ENCODE measurements at places on chromosomes 13 and 19.

DNA sequence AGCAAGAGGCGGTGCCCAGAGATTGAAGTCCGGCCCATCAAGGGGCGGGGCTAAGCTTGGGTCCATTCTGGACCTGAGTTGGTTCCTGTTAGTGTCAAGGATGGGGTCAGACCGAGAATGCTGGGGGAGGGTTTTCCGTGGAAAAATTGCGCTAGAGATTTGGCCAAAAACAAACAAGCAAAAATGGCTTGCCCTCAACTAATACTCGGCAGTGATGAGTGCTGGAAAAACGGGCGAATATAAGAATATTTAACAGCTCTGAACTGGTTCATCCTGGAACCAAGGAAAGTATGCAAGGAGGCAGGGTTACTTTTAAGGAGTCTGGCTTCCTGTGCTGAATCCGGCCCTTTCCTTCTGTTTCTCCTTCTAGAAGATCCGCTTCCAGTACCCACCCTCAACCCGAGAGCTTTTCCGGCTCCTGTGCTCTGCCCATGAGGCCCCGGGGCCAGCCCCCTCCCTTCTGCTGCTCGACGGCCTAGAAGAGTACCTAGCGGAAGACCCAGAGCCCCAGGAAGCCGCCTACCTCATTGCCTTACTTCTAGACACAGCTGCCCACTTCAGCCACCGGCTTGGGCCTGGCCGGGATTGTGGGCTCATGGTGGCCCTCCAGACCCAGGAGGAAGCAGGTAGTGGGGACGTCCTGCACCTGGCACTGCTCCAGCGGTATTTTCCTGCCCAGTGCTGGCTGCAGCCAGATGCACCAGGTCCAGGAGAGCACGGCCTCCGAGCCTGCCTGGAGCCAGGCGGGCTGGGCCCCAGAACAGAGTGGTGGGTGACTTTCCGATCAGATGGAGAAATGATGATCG, 880 bp downstream of the SWSAP1 start:
- DNase-seq: no peak

DNA sequence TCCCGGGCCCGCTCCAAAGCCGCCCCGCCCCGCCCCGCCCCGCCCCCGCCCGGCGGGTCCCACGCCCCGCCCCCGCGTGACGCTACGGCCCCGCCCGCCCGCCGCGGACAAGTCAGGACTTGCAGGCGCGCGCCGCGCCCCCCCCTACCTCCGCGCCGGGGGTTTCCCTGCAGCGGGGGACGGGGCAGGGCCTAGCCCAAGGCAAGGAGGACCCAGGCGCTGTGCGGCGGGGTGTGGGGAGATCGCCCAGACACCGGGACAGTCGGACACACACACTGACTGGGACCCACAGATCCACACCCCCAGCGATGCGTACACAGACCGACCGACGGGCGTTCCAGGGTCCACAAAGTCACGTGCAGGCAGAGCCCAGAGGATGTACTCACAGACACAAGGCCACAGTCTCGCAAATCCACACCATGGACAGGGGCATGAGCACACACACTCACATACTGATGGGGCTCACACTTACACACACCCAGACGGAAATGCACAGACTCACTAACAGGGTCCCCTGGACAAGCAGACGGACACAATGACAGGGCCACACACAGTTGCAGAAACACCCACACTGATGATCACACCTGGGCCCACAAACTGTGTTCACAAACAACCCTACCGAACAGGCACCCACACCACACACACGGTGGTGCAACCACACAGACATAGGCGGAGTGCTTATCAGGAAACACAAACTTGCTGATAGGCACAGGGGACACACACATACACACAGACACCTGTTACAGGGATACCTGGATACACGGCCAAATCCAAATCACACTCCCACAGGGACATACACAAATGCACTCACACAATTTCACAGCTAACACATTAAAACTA, 436 bp upstream of the BBC3 start:
- DNase-seq: no peak

- no peak for DNase-seq
Measured at GRCh38 chr13:109357751-109358471, 428.5 kb downstream of the IRS2 start.

GRCh38 chr19:58355908-58356765, 2.8 kb upstream of the A1BG start:
- DNase-seq: no peak

GRCh38 chr13:47337781-47338507, 441.1 kb upstream of the HTR2A start:
- no peak for DNase-seq

DNA sequence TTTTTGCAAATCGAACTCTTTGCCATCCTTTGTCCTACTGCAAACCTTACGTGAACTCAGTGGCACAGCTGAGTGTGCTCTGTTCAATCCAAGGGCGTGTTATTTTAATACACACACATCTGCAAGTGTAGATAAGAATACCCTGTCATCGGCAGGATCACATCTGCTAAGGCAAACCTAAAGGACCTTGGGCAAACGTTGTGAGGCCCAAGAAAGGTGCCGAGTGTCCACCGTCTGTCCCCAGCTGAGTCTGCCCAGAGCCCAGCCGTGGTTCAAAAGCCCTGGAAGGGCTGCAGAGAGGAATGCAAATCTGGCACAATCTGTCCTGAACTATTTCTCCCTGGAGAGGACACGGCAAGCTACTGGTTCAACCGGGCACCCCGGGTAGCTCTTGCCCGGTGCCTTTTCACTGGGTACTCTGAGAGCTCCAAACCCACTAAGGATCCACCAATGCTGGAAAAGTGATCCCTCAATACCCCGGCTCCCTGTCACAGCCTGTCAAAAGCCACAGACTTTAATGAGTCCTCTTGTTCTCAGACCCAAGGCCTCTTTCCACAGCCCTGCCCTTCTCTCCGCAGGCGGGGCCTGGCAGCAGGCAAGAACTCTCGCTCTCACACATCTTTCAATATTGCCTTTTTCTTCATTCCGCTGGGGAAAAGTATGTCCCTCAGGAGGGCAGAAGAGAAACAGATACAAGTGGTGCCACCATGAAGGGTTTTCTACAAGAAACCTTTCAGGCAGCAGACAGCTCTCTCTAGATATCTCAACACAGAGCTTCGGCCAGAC, 17.0 kb downstream of the SLC7A1 start:
- DNase-seq: no peak

DNA sequence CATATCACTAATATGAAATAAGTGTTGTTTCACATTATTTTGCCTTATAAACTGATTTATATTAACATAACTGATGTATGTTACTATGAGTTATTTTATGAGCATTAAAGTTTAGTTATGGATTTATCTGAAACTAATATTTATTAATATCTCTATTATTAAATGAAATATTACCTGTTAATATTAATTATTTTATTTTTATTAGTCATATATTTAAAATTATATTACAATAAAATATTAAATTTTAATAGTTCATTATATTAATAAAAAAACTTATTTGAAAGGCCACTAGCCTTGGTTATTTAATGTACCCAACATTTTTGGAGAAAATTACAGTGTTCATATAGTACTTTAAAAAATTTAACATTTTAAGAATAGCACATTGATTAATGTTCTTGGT, 1643.4 kb upstream of the MIR17HG start:
- no peak for DNase-seq

- DNase-seq: no peak
Measured at GRCh38 chr19:9881720-9882119, 46.6 kb downstream of the PIN1 start.

DNA sequence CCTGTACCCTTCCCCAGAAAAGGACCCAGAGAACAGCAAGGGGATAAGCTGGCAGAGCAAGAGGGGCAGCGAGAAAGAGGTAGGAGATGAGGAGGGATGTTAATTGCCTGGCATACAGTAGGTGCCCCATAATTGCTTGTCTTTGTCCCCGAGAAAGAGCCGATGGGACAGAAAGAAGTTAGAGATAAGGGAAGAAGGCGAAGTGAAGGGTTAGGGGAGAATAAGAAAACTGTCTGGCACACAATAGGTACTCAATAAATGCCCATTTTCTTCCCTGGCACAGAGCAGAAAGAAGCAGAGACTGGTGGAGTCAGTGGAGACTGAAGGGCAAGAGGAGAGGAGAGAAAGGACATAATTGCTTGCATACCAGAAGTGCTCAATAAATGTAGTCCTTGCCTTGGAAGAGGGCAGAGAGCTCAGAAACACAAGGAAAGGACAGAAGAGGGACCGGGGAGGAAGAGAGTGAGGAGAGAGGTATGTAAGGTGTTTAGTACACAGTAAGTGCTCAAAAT, 15.9 kb downstream of the JOSD2 start:
- DNase-seq: no peak

DNA sequence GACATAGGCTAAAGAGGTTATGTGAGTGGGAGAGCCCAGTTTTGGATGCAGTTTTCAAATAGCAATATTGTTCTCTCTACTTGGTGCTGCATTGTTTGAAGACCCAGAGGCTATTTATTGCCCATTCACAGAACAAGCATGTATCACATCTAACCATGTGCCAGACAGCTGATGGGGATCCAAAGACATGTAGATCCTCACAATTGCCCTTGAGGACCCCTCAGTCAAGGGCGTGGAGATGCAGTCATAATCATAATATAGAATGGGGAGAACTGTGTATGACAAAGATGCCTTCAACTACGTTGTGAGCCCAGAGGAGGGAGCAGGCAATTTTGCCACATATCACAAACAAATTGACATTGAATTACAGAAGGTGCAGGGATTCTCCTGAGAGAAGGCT, 70.5 kb downstream of the NHLRC3 start:
- no peak for DNase-seq

- DNase-seq: no peak
Measured at GRCh38 chr19:45123440-45123850, 30.5 kb downstream of the PPP1R37 start.

GRCh38 chr19:57212109-57212508, 18.7 kb upstream of the AURKC start:
- DNase-seq: no peak

DNA sequence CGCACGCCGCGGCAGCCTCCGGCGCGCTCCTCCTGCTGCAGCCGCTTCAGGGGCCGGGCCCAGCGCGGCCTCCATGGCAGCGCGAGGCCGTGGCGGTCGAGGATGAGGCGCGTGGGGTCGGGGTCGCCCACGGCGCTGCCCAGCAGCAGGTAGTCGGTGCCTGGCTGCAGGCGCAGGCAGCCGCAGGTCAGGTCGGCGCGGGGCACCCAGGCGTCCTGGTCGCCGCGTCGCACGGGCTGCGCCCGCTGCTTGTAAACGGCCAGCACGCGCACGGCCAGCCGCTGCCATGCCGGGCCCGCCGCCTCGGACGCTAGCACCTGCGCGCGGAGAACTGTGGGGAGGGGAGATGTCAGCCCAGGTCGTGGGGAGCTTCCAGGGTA, 11.1 kb downstream of the NTN5 start:
- DNase-seq: no peak

GRCh38 chr13:49297338-49297737, 49.6 kb downstream of the CDADC1 start:
- no peak for DNase-seq

- no peak for DNase-seq
Measured at GRCh38 chr13:60759499-60759898, 362.5 kb downstream of the TDRD3 start.

- no peak for DNase-seq
Measured at GRCh38 chr13:95865080-95865615, 188.1 kb downstream of the UGGT2 start.

GRCh38 chr13:44439452-44440024, 65.9 kb downstream of the SERP2 start:
- DNase-seq: no peak

DNA sequence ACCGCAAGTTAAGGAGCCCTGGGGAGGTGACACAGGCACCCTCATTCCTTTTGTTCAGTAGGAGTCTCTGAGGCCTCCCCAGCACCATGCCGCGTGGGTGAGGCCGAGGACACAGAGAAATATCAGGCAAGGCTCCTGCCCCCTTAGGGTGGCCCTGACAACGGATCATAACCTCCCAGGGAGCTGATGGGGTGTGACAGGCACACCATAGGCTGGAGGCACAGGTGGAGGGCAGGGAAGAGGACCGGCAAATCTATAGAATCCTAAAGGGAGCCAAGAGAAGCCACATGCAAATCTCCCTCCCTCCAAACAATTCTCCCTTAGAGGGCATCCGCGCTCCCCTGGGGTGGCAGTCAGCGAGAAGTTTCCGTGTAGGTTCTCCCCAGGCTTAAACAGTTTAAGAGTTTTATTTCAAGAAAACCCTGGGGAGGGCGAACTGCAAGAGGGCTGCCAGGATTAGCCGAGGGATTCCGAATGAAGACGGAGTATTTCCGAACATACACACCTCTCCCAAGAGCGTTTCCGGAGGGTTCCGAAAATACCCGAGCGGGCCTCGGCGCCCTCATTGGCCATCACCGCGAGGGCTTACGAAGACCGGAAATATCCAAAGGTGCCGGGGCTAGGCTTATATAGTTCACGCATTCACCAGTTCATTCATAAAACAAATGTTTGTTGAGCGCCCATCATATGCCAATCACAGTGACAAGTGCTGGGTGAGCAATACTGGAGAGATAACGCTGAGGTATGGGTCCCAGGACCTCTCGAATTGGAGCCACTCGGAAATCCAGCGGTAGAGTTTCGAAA, 610 bp upstream of the RPL28 start:
- peak; percentile 99 for DNase-seq

- no peak for DNase-seq
Measured at GRCh38 chr13:42875475-42876269, 94.3 kb downstream of the FAM216B start.

DNA sequence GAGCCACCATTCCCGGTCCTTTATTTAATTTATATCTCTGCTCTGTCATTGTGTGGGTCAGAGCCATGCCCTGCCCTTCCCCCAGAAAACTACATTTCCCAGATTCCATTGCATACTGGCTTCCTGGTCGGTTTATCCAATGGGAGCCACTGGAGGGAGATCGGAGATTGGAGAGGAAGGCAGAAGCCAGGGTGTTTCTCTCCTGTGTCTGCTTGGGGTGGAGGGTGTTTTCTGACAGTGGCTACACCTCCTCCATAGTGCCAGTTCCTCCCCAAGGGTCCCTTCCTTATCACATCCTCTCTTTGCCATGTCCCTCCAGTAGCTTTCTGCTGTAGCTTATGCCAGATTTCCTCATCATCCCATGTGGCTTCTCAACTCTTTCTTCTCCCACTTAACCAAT, 19.0 kb downstream of the OLFM2 start:
- DNase-seq: peak; percentile 93

DNA sequence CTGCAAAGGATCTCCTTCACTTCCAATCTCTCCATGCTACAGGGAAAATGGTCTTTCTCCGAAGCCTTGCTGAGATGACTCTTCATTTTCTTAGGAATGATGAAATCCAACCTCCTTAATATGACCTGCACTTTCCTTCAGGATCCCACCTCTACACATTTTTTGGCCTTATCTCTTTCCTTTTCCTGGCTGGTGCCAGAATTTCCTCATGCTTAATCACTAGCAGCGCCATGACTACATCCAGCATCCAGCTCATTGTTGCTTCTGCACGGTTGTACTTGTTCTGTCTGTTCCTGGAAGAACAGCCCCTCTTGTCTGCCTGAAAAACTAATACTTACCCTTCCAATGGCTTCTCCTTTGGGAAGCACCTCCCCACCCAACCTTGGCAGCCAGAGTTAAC, 68.4 kb downstream of the TEX26 start:
- DNase-seq: no peak

- DNase-seq: no peak
Measured at GRCh38 chr19:27885359-27885758, 1327.6 kb downstream of the UQCRFS1 start.
